ENCODE measurements at places on chromosomes 16 and 17.

DNA sequence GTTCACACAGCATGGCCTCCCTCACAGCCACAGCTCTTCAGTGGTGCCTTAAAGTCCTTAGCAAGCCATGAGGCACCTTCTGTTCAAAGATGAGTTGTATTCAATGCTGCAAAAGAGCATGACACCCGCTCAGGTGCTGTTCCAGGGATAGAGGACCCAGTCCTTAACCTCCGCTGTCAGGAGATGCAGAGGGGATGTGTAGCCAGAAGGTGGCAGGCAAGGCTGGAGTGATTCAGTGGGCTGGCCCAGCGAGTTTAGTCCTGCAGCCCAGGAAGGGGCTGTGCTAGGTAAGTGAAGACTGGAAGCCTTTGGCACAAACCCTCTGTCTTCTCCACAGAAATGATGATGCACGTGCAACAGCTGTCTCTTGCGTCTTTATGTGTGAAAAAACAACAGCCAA, 25.0 kb upstream of the ADAM11 start:
- no peak for DNase-seq

GRCh38 chr17:74957935-74958740, 14.4 kb downstream of the HID1 start:
- DNase-seq: peak; percentile 46

DNA sequence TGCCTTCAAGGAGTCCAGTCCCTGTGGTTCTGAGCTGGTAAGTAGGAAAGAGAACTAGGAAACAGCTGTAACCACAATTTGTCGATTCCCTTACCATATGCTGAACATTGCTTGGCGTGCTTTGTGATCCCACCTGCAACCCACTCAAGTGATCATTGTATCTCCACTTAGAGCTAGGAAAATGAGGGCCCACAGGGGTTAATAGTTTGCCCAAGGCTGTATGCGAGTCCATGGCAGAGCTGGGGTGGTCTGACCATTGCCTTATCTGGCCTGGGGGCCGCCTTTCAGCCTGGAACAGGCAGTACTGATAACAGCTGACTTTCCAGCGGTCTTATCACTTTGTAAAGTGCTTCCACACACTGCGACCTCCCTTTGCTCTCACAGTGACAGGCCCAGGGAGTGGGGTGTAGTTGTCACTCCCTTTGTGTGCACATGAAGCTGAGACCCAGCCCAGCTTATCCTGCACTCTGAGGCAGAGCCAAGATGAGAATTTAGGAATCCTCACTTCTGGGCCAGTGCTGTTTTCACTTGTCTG, 9.8 kb downstream of the MYL4 start:
- no peak for DNase-seq

DNA sequence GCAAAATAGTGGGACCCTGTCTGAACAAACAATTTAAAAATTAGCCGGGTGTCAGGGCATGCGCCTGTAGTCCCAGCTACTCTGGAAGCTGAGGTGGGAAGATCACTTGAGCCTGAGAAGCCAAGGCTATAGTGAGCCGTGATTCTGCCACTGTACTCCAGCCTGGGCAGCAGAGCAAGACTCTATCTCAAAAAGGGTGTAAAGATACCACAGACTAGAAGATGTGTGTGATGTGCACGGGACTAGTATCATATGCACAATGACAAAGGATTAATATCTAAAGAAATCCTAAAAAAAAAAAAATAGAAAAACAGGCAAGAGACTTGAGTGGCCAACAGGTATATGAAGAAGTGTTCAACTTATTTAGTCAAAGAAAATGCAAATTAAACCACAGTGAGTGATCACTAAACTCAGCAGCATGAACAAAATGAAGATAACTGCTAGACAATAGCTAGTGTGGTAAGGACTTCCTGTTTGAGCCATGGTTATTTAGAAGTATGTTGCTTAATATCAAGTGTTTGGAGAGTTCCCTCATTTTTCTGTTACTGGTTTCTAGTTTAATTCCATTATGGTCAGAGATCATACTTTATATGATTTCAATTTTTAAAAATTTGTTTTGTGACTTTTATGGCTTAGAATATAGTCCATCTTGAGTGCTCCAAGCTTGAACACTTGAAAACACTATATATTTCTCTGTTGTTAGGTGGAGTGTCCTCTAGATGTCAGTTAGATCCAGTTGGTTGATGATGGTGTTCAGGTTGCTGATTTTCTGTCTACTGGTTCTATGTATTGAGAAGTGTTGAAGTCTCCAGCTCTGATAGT, 14.7 kb upstream of the SLX4 start:
- no peak for DNase-seq

GRCh38 chr16:84864326-84864955, 44.7 kb downstream of the CRISPLD2 start:
- DNase-seq: no peak

- DNase-seq: no peak
Observed at GRCh38 chr16:1991948-1992703, 2.4 kb downstream of the SYNGR3 start.

GRCh38 chr17:63395075-63395805, 50.9 kb downstream of the CYB561 start:
- DNase-seq: no peak

DNA sequence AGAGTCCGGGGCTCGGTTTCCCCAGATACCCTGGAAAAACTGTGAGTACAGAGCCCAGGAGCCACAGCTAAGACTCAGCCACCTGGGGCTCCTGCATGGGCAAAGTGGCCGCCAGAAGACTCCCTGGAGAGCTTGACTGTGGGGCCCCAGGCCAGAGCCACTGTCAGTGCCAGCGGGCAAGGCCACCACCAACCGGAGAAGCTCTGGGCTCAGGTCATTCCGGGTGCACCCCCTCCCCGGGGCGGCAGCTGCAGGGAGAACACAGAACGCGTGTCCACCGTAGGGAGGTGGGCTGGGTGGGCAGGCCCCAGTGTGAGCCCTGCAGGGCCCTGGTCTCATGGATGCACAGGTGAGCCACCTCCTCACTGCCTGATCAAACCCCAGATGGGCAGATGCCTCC, 22.3 kb upstream of the RBFOX3 start:
- DNase-seq: no peak

DNA sequence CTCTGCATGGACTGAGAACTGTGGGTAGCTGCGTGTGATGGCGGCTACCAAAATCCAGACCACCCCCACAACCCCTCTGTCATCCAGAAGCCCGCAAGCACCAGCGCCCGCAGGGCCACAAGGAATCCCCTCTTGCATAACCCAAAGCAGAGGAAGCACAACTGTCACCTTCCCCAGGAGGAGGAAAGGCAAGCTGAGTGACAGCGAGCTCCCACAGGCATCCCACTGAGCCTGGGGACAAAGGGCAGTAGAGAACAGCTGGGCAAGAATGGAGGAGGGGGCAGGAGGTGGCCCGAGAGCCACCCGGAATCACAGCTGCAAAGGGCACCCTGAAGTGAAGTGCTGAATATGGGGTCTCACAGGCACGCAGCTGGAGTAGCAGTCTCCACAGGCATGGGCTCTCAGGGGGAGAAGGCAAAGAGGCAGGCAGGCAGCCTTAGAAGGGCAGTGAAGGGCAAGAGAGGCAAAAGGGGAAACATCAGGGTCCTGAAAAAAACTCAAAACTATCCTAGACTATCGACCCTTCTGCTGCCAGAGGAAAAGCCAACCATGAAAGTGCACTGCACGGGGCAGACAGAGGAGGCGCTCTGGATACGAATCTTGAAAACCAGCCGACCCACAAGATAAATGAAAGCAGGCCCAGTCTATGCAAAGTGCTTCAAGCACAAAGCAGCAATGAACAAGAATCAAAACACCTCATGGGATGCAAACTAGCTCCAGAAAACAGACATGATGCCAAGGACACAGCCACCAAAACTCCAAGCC, 17.1 kb downstream of the USP36 start:
- no peak for DNase-seq

DNA sequence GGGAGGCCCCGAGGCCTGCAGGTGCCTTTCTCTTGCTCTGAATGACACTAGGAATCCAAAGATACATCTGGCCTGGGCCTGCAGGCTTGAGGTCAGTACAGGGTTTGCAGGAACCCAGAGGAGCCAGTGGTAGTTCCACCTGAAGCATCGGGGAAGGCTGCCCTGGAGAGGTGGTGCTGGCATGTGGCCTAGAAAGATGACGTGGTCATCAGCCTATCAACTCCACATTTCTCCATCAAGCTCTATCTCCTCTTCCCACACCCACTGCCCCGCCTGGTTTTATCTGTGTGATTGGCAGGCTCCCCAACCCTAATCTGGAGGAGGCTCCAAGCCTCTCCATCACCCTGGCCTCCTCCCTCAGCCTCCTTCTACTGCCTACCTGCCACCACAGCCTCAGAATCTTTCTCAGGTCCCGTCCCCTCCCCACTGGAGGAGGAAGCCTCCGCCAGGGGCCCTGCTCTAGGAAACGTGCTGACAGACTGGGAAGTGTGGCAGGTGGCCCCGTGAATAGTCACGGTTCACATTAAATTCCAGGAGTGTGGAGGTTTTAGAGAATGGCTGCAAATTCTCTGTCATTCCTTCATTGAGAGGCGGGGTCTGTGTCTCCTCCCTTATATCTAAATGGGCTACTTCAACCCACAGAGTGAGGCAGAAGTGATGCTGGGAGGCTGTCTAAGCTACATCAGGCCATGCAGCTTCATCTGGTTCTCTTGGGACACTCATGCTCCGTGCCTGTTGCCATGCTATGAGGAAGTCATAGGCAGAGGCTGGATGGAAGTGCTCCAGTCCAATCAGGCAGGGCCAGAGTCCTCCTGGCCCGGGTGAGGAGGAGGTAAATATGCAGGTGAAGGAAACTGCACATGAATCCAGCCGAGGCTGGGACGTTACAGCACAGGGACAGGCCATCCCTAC, 11.4 kb upstream of the MAP2K3 start:
- DNase-seq: no peak

GRCh38 chr17:9363440-9364350, 211.9 kb downstream of the STX8 start:
- DNase-seq: no peak

GRCh38 chr17:10226930-10227695, 28.7 kb upstream of the GAS7 start:
- no peak for DNase-seq

DNA sequence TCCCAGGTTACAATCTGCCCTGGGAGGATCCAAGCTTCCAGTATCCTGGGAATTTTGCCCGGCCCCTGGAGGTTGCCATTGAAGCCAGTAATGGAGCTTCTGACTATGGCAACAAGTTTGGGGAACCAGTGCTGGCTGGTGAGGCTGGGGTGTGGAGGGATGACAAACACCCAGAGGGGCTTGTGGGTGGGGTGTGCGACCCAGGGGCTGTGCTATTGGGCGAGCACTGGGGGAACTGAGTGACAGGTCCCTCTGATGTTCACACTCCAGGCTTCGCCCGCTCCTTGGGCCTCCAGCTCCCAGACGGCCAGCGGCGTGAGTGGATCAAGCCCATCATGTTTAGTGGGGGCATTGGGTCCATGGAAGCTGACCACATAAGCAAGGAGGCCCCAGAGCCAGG, 8.7 kb downstream of the PFAS start:
- no peak for DNase-seq

- DNase-seq: no peak
Observed at GRCh38 chr17:64470625-64471024, 21.7 kb downstream of the MILR1 start.

DNA sequence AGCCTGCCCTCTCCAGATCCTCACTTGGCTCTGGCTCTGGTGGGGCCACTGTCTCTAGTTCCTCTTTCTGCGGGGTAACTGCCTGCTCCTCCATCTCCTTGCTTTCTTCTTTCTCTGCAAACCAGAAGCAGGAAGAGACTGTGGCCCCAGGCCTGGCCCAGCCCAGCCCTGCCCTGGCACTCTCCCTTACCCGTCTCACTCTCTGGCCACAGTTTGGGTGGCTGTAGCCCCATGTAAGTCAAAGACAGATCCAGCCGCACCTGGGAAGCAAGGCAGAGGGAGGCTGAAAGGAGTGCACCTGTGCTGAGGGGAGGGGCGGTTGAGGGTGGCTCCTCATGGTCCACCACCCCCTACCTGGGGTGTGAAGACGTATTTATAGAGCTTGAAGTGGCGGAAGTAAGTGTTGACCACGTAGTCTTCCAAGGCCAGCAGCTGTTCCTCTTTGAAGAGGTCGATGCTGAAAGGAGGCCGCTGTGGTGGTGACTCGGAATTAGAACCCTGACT, 2.8 kb downstream of the CFAP119 start:
- no peak for DNase-seq

GRCh38 chr17:33218698-33219601, 74.1 kb downstream of the ASIC2 start:
- DNase-seq: no peak

GRCh38 chr16:11356573-11357331, 11.5 kb downstream of the RMI2 start:
- peak; percentile 43 for DNase-seq

DNA sequence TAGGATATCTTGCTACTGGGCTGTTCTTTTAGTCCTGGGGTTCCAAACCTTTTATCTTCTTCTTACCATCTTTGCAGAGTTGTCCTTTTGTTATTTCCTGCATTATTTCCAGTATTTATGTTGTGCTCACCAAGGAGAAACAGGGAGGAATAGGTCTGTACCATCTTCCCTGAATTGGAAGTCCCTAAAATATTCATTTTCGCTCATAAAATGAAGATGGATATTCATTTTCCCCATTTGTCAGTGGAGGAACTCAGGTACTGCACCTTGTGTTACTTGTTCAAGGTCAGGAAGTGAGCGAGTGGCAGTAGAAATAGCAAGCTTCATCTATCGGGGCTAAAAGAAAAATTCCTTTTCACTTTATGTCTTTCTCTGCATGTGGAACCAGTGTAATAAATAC, 989.7 kb downstream of the CDH11 start:
- no peak for DNase-seq

Data from NCI-H1417 (cell line).